Common myeloid progenitor, CD34-positive (primary cell): ENCODE measurements at places on chromosomes 3 and 15.

DNA sequence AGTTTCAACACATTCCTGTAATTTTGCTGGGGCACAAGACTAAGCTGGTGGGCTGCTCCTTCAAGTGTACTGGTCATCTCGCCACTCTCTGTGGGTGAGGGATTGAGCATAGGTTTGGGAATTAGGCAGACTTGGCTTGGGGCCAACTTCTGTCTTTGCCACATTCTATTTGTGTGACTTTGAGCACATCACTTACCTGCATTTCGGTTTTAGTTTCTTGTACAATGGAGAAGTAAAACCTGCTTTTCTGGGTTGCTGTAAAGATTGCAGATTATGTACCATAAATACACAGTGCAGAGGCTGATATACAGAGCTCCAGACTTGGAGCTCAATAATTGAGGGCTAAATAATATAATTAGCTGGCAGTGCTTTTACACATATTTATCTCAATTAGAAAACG, 162.1 kb downstream of the C3orf38 start:
- no peak for DNase-seq

GRCh38 chr15:96296264-96296663, 34.2 kb upstream of the NR2F2 start:
- DNase-seq, result no peak

DNA sequence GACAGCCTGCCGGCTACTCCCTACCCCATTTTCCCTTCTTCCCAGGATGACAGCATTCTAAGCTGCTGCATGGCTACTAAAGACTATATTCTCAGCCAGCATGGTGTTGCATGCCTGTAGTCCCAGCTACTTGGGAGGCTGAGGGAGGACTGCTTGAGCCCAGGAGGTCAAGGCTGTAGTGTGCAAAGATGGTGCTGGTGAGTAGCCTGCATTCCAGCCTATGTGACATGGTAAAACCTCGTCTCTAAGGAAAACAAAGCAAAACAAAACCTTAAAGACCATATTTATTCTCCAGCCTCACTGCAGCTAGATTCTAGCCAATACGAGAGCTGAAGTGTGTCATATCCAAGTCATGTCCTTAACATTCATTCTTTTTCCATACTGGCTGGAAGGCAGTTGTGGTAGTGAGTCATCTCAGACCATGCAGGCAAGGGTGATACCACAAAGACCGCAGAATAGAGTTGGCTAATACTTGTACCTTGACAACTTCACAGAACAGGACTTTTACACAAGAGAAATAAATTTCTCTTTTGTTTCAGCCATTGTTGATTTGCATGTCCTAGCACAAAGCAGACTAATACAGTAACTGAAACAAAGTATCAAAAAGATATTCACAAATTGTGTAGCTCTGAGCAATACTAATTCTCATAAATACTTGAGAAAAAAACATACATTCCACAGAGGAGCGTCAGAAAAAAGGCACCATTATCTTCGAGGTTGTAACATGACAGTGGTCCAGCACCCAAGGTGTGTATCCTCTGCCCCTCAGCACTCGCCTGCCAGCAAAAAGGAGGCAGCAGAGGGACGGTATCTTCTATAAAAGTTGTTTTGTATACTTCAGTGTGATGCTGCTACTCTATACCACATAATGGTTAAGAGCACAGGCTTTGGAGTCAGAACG, 14.8 kb downstream of the PBRM1 start:
- peak; percentile 86 for DNase-seq

DNA sequence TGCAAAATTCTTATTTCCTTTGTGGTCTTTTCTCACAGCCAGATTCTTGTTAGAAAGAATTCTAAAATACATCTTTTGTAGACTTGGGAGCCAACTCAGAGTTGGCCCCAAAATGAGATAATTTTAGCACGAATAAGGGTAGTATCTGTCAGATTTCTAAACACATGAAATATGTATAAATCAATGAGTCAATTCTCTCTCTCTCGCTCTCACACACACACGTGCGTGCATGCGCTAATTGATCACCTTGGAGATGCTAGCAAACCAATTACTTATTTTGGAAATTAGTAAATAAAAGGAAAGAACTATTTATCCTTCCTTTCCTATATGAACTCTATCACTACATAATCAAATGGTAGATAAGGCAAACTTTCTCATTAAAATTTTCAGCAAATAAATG, 32.9 kb upstream of the PIK3R4 start:
- no peak for DNase-seq

- no peak for DNase-seq
Measured at GRCh38 chr15:85473455-85473854, 93.1 kb downstream of the AKAP13 start.

DNA sequence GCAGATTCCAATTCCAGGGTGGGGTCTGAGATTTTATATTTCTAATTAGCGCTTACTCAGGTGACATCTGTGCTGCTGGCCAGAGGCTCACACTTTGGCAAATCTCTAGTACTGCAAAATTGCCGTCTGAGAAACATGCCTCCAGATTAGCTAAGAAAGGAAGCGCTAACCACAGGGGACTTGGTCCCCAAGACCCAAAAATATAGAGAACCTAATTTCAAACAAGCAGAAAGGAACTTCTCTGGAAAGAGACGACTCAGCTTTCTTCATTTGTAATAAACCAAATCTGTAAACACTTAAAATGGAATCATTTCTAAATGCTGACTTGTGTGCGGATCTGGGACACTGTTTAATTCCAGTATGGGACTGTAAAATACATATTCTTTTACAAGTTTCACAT, 55.7 kb downstream of the B3GNT5 start:
- peak; percentile 45 for DNase-seq

GRCh38 chr3:170196833-170197232, 15.3 kb upstream of the PHC3 start:
- no peak for DNase-seq

GRCh38 chr3:186361762-186362536, at the start of gene DGKG:
TSS of gene DGKG (minus strand) at chr3:186362234. CDS start at chr3:186320459, 41,775 bp downstream.
- DNase-seq, result peak; percentile 73

DNA sequence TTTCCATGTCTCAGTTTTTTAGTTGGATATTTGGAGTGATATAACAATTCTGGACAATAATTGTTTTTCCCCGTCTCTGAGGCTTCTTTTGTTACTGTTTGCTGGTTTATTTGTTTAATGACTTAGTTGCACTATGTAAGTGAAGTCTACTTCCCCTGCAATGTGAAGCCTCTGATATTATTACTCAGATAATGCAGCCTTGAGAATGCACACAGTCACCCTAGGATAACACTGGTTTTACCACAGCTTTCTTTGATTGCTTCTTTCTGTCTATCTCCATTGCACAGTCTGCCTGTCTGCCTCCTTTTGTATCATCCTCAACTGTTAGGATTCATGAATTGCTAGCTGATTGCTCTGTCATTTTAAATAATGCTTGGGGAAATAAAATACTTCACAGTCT, 208.7 kb upstream of the ROBO1 start:
- DNase-seq, result no peak
